ENCODE measurements at places on chromosomes 1 and 21.

DNA sequence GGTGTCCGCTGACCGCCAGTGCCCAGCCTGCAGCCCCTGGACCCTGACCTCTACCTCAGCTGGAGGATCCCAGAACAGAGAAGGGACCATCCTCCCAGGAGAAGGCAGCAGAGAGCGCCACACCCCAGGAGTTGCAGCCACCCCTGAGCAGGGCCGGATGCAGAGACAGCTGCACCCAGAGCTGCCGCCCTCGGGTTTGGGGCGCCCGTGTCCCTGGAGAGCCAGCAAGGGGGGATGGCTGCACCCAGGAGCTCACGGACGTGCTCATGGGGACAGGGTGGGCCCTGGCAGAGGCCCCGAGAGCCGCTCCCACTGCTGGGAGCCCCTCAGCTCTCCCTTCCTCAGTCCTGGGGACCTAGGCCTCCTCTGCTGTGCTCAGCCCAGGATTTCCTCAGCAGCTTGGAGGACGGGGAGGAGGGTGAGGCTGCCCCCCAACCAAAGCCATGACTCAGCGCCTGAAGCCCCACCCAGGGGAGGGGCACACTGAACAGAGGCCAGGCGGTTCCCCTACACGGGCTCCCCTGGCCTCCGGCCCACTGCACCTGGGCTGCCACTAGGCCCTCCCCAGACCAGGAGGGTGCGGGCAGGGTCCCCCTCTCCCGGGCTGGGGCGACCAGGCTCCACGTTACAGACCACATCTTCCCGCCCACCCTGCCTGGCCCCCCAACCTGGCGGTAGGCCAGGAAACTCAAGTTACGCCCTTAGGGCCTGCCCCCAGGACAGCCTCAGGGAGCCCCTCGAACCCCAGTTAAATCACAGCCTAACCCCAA lies 2.2 kb downstream of the ACAP3 start:
- no peak overlapping the region for H3K4me3 ChIP-seq
- no peaks in the 10 kb centered on the region for H3K27me3 ChIP-seq
- H3K36me3 ChIP-seq, result no peaks in the 10 kb centered on the region
- peak overlapping the region; percentile 59 for H3K27ac ChIP-seq

DNA sequence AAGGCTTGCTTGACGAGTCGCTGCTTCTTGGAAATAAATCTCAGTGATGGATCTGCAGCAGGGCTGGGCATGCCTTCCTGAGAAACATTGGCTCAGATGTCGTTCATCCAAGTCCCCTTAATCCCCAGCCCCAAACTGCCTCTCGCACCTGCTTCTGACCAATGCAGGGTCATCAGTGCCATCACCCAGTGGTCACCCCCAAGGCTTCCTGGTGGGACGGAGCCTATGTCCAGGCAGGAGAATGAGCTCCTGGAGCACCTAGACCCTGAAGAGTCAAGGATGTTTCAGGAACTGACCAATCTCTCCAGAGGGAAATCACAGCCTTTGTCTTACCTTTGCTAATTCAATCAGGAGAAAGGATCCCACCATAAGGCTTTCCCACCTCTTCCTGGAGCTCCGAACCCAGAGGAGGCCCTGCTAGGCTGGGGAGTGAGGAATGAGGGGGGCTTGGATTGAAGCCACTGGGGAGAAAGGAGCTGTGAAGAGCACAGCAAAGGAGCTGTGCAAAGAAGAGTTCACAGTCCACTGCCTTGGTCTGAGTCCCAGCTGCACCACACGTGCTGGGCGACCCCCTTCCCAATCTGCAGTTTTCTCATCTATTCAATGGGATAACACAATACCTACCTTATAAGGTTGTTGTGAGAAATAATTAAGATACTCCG lies 416.1 kb downstream of the NPHP4 start:
- no peaks in the 10 kb centered on the region for H3K4me1 ChIP-seq
- no peak overlapping the region for H3K4me3 ChIP-seq
- no peaks in the 10 kb centered on the region for H3K36me3 ChIP-seq
- H3K27me3 ChIP-seq, result no peaks in the 10 kb centered on the region
- no peak for DNase-seq

DNA sequence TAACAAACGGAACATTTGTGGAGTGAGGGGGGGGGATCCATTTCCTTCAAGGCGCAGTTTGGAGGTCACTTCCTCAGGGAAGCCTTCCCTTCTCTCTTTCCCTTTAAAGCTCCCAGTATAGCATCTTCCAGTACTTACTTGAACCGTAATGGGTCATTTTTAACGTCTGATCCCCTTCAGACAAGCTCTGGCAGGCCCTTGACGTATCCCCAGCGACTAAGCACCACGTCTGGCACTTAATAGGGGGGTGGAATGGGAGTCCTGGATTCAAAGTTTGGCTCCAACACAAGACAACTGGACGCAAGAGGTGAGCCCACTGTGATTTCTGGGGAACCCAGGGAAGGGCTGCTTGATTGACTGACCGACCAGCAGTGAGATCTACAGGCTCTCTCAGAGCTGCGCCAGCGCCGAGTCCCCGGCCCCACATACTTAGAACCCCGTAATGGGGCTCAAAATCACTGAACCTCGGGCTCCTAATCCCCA lies 441 bp downstream of the YARS1 start:
- H3K4me1 ChIP-seq, result peaks cover 19% of the 10 kb centered on the region
- DNase-seq, result no peak
- H3K4me3 ChIP-seq, result peak overlapping the region; percentile 88
- peak overlapping the region; percentile 98 for H3K27ac ChIP-seq
- H3K27me3 ChIP-seq, result no peaks in the 10 kb centered on the region

DNA sequence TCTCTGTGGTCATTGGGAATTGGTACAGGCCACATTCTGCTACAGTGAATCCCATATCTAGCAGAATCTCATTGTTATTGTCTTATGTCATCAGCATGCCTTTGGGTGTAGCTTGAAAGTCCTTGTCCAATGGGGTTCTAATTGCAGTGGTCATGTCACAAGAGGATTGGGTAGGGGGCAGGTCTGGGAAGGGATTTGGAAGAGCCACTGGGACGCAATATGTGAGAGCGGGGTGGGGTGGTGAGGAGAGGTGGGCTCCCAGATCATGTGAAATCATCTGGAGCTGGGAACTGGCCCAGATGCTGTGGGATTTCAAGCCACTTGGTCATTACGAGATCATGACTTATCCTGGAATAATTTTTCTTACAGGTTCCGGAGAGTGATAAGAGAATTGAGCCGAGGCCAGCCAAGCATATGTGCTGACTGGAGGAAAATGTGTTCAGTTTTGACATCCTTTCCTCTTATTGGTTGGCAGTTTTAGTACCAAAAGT lies 16.3 kb downstream of the CNIH3 start:
- no peaks in the 10 kb centered on the region for H3K27me3 ChIP-seq

GRCh38 chr1:64844175-64844574 lies 99.3 kb downstream of the RAVER2 start:
- no peak overlapping the region for H3K27ac ChIP-seq
- DNase-seq, result no peak
- peaks cover 7% of the 10 kb centered on the region for H3K36me3 ChIP-seq
- H3K4me1 ChIP-seq, result no peaks in the 10 kb centered on the region
- no peak overlapping the region for H3K4me3 ChIP-seq
- H3K27me3 ChIP-seq, result no peaks in the 10 kb centered on the region

- no peaks in the 10 kb centered on the region for H3K4me1 ChIP-seq
- no peak overlapping the region for H3K4me3 ChIP-seq
- DNase-seq, result no peak
Measured at GRCh38 chr1:57017717-57018116, 51.9 kb upstream of the C8B start.

DNA sequence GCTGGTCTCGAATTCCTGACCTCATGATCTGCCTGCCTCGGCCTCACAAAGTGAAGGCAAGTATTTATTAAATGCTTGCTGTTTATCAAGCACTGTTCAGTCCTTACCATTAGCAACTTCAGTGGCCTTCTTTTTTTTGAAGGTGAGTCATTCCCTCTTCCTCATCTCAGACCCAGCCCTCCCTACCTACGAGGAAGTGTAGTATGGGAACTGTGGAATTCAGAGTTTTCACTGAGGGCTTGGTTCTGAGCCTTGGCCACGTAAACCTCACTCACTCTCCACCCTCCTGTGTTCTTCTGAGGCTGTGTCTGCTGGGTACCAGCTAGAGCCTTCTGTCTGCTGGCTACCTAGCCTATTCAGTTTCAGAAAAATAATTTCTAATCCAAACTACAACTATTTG lies 218.3 kb upstream of the SGIP1 start:
- DNase-seq, result no peak
- H3K27ac ChIP-seq, result no peak overlapping the region
- H3K4me3 ChIP-seq, result no peak overlapping the region
- H3K27me3 ChIP-seq, result no peaks in the 10 kb centered on the region

GRCh38 chr1:18160290-18160942 lies 52.8 kb downstream of the IGSF21 start:
- H3K36me3 ChIP-seq, result no peaks in the 10 kb centered on the region
- DNase-seq, result no peak
- H3K4me3 ChIP-seq, result no peak overlapping the region
- H3K27me3 ChIP-seq, result peaks cover 16% of the 10 kb centered on the region
- H3K27ac ChIP-seq, result no peak overlapping the region

DNA sequence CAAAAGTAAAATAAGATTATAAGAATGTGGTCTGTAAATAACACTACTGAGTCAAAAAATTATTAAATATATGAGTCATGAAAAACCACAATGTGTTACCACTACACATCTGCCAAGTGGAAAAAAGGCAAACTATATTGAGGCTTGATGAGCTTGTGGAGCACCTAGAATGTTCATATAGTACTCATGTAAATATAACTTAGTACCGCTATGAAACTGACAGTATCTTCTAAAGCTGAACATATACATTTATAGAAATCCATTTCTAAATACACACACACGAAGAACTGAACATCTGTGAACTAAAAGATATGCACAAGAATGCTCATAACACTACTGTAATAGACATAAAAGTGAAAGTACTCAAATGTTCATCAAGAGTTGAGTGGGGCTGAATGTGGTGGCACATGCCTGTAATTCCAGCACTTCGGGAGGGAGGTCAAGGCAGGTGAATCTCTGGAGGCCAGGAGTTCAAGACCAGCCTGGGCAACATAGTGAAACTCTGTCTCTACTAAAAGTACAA lies 18.5 kb upstream of the GBP3 start:
- H3K27ac ChIP-seq, result no peak overlapping the region
- H3K4me3 ChIP-seq, result no peak overlapping the region
- peaks cover 4% of the 10 kb centered on the region for H3K27me3 ChIP-seq
- no peaks in the 10 kb centered on the region for H3K4me1 ChIP-seq
- DNase-seq, result no peak

GRCh38 chr1:160214481-160215140 lies 9.4 kb downstream of the PEA15 start:
- H3K36me3 ChIP-seq, result peaks cover 35% of the 10 kb centered on the region
- no peaks in the 10 kb centered on the region for H3K27me3 ChIP-seq
- H3K27ac ChIP-seq, result no peak overlapping the region
- H3K4me1 ChIP-seq, result peaks cover 2% of the 10 kb centered on the region
- no peak overlapping the region for H3K4me3 ChIP-seq
- DNase-seq, result no peak

GRCh38 chr1:160781914-160782689 lies 13.9 kb upstream of the LY9 start:
- no peak overlapping the region for H3K27ac ChIP-seq
- H3K4me3 ChIP-seq, result no peak overlapping the region
- DNase-seq, result no peak
- no peaks in the 10 kb centered on the region for H3K27me3 ChIP-seq

GRCh38 chr21:44405091-44405947 lies 50.0 kb upstream of the LRRC3 start:
- no peak overlapping the region for H3K27ac ChIP-seq
- H3K36me3 ChIP-seq, result no peaks in the 10 kb centered on the region
- no peak for DNase-seq
- H3K4me1 ChIP-seq, result no peaks in the 10 kb centered on the region
- H3K27me3 ChIP-seq, result no peaks in the 10 kb centered on the region
- no peak overlapping the region for H3K4me3 ChIP-seq

GRCh38 chr1:226903819-226904716 lies 33.7 kb downstream of the PSEN2 start:
- no peaks in the 10 kb centered on the region for H3K4me1 ChIP-seq
- no peaks in the 10 kb centered on the region for H3K27me3 ChIP-seq
- H3K36me3 ChIP-seq, result no peaks in the 10 kb centered on the region

- no peaks in the 10 kb centered on the region for H3K36me3 ChIP-seq
- H3K4me1 ChIP-seq, result no peaks in the 10 kb centered on the region
- no peak overlapping the region for H3K4me3 ChIP-seq
- no peak for DNase-seq
- no peak overlapping the region for H3K27ac ChIP-seq
Measured at GRCh38 chr1:211920141-211920572, 89.6 kb upstream of the LPGAT1 start.

DNA sequence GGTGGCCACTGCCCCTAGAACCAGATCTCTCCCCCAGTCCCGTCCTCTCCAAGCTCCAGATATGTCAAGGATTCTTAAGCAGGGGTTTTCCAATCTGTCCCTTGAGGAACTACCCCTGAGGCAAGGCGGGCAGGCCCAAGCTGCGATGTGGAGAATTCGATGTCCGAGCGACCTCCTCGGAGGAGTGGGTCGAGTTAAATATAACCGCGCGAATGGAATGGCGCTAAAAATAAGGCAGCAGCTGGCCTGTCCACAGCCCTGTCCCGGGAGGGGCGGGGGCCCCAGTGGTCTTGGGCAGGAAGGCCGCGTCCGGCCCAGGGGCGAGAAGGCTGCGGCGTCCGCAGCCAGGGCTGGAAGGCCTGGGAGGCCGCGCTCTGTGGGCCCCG lies 5.8 kb upstream of the FOXD3 start:
- no peak for DNase-seq
- H3K27ac ChIP-seq, result peak overlapping the region; percentile 73
- H3K36me3 ChIP-seq, result no peaks in the 10 kb centered on the region
- H3K4me3 ChIP-seq, result peak overlapping the region; percentile 55
- peaks cover 7% of the 10 kb centered on the region for H3K4me1 ChIP-seq

DNA sequence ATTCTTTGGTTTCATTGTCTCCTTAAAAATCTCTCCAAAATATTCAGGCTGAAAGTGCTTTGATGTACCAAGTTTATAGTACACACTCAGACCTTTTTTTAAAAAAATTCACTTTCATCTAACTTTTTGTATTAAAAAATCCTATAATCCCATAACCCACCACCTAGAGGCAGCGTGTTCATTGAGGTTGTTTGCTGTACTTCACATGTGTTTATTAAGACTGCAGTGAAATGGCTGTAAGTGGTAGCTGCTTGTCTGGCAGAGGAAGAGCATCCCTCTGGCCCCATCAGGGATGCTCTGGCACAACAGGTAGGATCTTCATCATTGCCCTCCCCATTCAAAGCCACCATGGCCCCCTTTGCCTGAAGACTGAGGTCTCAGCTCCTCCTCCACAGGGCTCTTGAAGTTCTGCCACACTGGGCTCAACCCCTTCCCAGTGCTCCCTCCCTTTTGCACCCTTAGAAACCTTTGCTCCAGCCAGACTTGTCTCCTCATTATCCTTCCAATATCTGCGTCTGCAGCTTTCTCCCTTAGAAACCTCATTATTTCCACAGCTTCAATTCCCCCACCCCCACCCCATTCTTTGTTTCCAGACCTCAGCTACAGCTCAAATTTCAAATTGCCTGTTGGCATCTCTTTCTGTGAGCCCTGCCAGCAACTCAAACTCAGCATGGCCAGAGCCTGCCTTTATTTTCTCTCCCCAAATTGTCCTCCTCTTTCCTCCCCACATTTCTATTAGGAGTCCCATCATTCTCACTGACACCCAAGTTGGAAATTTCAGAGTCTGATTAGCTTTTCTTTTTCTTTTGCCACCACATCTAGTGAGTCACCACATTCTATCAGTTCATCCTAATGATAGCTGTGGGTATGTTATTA lies 369.6 kb upstream of the USP24 start:
- H3K27ac ChIP-seq, result no peak overlapping the region
- H3K4me1 ChIP-seq, result no peaks in the 10 kb centered on the region
- no peak for DNase-seq
- no peaks in the 10 kb centered on the region for H3K36me3 ChIP-seq
- H3K4me3 ChIP-seq, result no peak overlapping the region
- no peaks in the 10 kb centered on the region for H3K27me3 ChIP-seq
